ENCODE measurements at places on chromosomes 16 and 17. TPM values are rescaled to one million over a fixed set of nuclear protein-coding genes. Genes with fewer than 3 reads are reported as not detected.

GRCh38 chr16:67016681-67017420 lies 12.1 kb upstream of the CBFB start:
- DNase-seq = no peak

DNA sequence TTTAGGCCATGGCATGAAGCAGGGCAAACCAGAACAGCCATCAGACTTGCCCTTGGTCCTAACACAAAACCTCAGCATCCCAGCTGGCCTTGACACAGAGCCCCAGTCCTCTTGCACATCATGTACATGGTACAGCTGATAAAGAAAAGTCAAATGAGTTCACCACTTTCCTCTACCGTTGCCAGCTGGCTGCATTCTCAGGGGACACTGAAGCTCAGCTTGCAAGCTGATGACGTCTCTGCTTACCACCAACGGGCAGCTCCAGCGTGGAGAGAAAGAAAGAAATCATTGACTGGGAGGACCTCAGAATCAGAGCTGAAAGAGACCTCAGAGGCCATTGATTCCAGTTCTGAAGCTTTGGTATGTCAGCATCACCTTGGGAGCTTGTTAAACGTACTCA lies 80.7 kb upstream of the CES5A start:
- DNase-seq = no peak

DNA sequence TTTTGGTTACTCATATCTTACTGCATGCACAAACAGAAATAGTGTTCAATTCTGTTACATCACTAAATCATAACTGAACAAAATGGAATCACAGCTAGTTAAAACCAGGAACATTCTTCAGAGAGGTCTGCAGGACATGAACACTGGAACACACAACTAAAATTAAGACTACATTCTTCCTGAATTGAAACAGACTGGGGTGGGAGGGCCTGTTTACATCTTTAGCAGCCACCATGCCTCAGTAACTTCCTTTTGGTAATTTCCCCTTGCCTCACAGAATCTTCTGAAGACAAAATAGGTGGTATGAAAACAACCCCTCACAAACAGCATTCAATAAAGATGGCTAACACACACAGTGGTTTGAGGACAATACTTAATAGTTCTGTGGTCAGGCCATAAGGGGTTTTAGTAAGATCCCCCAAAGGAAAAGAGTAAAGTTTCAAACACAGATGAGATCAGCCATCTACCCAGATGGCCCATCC lies 6.5 kb downstream of the MARF1 start:
- no peak for DNase-seq

GRCh38 chr17:29050176-29050575 lies 7.2 kb downstream of the PIPOX start:
- no peak for DNase-seq

- no peak for DNase-seq
These were observed 178.4 kb downstream of the CCDC182 start for GRCh38 chr17:57566721-57567120.

GRCh38 chr17:3962217-3962964 lies 1.8 kb downstream of the ATP2A3 start:
- no peak for DNase-seq

DNA sequence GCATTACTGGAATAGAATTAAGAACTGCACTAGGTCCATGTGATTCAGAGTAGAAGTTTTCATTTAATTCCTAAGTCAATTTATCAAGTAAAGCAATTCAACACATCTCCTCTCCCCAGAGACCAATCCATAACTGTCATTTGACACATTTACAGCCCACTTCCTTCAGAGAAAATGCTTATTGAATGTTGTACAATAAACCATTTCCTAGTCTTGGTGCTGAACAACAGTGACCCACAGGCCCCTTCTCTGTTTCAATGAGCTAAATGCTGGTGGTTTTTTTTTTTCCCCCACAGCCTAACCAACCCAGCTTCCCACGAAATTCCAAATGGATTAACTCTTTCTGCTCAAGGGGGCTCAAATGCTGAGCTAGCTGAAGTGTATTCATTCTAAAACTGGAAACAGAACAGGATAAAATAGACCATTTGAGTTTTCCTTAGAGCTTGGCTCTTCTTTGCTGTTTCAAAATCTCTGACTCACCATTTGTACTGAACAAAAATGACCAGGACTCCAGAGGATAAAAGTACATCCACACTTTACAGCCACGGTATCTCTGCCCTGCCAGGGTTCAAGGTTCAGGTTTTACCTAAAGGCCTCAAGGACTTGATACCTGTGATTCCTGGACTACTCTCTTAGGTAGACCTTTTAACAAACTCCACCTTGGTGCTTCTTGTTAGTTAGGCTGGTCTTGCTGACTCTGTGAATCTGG lies 62.3 kb downstream of the TMEM100 start:
- no peak for DNase-seq

GRCh38 chr17:74403512-74404137 lies 28.3 kb upstream of the GPRC5C start:
- no peak for DNase-seq

- no peak for DNase-seq
These were observed 8.0 kb downstream of the AHSP start for GRCh38 chr16:31535737-31536136.

GRCh38 chr17:57385975-57386374 lies 129.7 kb downstream of the MSI2 start:
- no peak for DNase-seq

DNA sequence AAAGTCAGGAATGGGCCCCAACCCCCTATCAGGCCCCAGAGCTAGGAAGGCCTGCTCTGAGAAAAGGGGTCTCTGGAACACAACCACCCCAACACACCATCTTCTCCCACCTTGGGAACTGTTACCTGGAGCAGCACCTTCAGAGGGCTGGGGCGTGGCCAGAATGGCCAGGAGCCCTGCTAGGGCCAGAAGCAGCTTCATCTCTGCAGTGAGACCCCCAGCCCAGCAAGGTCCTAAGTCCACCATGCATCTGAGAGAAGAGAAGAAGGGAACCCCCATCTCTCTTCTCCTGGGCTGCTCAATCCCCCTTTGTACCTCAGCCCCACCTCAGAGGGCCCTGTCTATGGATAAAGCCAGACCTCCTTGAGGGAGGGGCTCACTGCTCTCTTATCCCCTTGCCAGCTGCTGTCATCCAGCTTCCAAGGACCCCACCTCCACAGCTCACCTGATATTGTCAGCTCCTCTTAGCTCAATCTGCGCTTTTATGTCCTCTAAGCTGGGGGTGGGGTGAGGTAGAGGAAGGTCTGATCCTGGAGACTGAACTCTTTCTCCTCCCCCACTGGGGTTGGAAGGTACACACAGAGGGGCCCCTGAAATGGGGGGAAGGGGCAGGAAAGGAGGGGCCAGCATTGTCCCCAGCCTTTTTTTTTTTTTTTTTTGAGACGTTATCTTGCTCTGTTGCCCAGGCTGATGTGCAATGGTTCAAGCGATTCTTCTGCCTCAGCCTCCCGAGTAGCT lies at the start of gene MPO:
TSS of gene MPO (minus strand) at position 456 of the 738 bp plus-strand sequence. CDS start at position 279, 177 bp downstream.
- DNase-seq = no peak

DNA sequence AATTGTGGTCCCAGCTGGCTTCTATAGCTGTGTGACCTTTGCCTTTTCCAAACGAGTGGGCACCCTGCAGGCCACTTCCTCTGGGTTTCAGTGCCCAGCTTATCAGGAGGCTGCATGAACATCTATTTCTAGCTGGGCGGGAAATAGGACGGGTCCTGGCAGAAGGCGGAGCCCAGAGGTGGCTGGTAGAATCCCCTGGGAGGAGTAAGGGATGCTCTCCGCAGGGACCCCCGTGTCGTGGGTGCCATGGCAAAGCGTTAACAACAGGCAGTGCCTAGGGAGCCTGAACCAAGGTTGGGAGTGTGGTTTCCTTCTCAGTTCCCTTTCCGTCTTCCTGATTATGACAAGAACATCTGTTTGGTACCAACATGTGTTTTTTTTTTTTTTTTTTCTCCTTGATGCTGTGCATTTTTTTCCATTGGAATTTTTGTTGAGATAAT lies 58.2 kb downstream of the PLCG2 start:
- no peak for DNase-seq

GRCh38 chr17:32928586-32929535 lies 908 bp downstream of the TMEM98 start:
- DNase-seq = no peak

- no peak for DNase-seq
These were observed 462.5 kb upstream of the EEF2KMT start for GRCh38 chr16:5560084-5560483.

- peak; percentile 86 for DNase-seq
These were observed at the start of gene SCNN1B for GRCh38 chr16:23302045-23302956. Gene SCNN1B (plus strand): TSS chr16:23302302. CDS start chr16:23348600, 46,298 bp downstream.

GRCh38 chr17:76446449-76447231 lies 6.3 kb downstream of the UBE2O start:
- no peak for DNase-seq

- DNase-seq = no peak
These were observed 9.3 kb downstream of the PDE6G start for GRCh38 chr17:81646869-81647600.

GRCh38 chr16:69217433-69217832 lies 30.5 kb downstream of the SNTB2 start:
- DNase-seq = no peak

- DNase-seq = peak; percentile 52
These were observed at the start of gene ITGAX for GRCh38 chr16:31354394-31355291. Gene ITGAX (plus strand): TSS chr16:31355176. CDS start chr16:31355255, 79 bp downstream.

DNA sequence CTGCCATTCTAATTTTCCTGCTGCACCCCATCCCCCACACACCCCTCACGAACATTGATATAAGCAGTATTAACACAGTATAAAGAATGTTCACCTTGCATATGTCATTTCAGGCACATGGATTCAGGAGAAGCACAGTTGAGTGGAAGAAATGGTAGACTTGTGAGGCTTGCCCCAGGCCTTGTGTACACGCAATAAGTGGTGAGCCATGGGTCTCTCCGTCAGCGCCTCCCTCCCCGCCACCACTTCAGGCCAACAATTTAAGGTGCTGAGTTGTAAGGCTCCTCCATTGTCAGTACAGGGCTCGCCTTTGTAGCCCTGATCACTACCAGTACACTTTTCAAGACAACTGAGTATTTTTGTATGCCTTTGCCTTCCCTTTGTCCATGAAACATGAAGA lies 12.2 kb upstream of the CLEC18C start:
- DNase-seq = no peak

- no peak for DNase-seq
These were observed 841 bp downstream of the ALOXE3 start for GRCh38 chr17:8117367-8117979.

DNA sequence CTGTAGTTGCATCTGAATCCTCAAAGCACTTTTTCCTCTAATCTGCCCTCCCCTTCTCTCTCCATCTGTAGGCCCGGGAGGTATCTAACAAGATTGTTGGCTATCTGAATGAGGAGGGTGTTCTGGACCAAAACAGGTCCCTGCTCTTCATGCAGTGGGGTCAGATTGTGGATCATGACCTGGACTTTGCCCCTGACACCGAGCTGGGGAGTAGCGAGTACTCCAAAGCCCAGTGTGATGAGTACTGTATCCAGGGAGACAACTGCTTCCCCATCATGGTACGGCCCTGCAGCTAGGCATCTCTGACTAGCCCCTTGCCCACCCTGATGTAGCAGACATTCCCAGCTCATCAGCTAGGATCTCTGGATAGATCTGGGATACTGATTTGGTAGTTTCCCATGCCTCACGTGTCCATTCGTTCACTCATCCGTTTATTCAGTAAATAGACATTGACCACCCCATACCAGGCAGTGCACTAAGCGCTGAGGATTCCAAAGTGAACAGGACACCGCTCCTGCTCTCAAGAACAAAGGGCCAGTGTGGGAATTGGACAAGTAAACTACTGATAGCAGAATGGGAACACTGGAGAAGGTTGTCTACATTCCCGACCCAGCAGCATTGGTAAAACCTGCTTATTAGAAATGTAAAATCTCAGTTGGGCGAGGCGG lies 12.1 kb downstream of the LPO start:
- no peak for DNase-seq

DNA sequence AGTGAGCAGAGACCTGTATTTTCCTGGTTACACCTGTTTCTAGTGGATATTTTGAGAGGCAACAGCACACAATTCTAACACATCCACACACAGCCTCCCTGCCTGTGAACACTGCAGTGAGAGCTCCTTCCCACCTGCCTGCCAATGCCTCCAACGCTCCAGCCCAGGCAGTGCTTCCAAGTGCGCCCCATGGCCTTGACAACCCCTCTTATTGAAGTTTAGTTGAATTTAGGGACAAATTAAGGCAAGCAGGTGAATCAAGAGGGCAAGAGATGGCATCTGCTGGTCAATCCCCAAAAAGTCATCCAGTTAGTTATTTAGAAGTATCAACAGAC lies 4.7 kb upstream of the MXRA7 start:
- no peak for DNase-seq

DNA sequence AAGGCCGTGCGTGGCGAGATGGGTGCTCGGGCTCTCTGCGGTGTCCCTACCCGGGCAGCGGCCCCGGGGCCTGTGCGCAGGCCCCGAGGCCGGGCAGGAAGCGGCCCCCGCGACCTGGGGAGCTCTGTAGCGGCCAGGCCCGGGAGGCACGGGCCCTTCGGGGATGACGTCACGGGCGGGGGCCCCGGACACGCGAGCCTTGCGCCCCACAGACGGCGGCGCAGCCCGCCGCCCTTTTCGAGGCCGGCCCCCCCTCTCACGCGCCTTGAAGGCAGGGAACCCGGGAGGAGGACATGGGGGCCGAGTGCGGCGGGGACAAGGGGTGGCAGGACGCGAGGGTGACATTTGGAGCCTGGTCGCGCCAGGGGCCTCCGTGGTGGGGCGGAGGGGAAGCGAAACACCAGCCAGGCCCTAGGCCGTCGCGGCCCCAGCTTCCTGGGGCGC lies 1.1 kb downstream of the RAI1 start:
- peak; percentile 67 for DNase-seq

DNA sequence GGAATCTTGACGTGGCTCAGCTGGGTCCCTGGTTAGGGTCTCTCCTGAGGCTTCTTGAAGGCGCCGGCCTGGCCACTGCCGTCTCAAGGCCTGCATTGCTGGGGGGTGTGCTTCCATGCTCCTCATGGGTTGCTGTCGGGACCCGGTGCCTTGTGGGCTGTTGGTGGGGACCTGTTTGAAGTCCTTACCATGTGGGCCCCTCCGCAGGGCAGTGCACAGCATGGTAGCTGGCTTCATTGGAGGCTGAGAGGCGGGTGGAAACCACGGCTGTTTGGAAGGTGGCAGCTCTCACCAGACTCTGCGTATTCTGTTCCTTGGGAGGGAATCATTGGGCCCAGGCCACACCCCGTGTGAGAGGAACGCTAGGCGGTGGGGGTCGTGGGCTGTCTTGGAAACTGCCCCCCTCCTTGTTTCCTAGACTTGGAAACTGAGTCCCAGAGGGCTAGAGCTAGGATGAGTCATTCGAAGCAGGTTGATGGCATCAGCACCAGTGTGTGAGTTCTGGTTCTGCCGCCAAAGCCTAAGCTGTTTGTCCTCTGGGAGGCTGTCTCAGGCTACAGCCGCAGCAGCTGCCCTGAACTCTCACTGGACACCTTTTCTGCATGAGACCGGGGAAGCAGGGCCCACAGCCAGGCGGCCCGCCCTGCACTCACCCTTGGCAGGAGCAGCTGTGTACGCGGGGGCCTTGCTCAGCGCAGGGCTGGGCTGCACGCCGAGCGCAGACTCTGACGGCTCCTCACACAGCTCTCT lies 35.2 kb downstream of the ZNF750 start:
- DNase-seq = peak; percentile 34

EIF5A gene
- 168 TPM for total RNA-seq

ADAP2 gene
- total RNA-seq = 11.9 TPM

SYNGR3 gene
- 2.9 TPM for total RNA-seq

GPR179 gene
- under 0.01 TPM for total RNA-seq

SOST gene
- not detected for total RNA-seq

KCNG4 gene
- total RNA-seq = not detected

TOM1L2 gene
- 178 TPM for total RNA-seq

HOXB13 gene
- total RNA-seq = 5.7 TPM

KCNH6 gene
- total RNA-seq = 0.48 TPM

PLXDC1 gene
- 4.4 TPM for total RNA-seq
